Substantia nigra (tissue), 51 donors: ENCODE measurements at places on chromosomes 4 and X.

DNA sequence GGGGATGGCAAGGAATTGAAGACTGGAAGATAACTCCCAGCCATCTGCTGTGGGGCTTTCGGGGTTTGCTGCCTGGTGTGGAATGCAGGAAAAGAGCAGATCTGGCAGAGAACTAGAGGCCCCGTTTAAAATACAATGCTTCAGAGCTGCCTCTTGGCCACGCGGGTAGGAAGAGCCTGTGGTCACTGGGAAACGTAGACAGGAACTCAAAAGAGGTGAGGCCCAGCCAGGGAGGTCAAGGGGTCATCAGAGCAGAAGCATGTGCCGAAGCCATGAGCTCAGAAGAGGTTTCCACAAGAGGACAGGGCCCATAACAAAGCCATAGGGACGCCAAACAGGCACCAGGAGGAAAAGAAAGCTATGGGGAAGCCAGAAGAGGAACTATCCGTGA lies 14.5 kb upstream of the STS start:
- DNase-seq, result no peak

- DNase-seq, result no peak
These were observed 47.9 kb downstream of the CXCL1 start for GRCh38 chr4:73917081-73917501.

- DNase-seq, result no peak
These were observed 37.6 kb upstream of the S100G start for GRCh38 chrX:16612257-16612897.

GRCh38 chr4:53616219-53616618 lies 24.9 kb upstream of the LNX1 start:
- no peak for DNase-seq

- DNase-seq, result no peak
These were observed 71.8 kb downstream of the TMA16 start for GRCh38 chr4:163566257-163566796.

- no peak for DNase-seq
These were observed 342.9 kb upstream of the ADGRL3 start for GRCh38 chr4:60857130-60857753.

DNA sequence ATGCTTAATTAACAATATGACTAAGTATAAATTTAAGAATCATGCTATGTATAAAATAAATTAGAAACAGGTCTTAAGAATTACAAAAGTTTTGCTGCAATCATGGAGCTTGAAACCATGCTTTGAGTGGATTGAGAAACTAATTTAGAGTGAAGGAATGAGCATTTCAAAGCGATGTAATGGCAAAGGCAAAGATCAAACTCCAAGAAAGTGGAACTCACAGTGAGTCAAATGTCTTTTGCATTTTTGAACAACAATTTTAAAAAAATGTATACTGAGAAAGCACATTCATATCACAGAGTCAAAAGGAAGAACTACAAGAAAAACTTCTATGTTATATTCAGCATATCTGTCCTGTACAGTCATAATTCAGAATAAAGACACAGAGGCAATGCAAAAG lies 6.6 kb downstream of the GPRIN3 start:
- no peak for DNase-seq

GRCh38 chrX:127405946-127406345 lies 586.4 kb downstream of the PRR32 start:
- no peak for DNase-seq

- no peak for DNase-seq
These were observed 85.2 kb upstream of the CLCN4 start for GRCh38 chrX:10071451-10072144.

DNA sequence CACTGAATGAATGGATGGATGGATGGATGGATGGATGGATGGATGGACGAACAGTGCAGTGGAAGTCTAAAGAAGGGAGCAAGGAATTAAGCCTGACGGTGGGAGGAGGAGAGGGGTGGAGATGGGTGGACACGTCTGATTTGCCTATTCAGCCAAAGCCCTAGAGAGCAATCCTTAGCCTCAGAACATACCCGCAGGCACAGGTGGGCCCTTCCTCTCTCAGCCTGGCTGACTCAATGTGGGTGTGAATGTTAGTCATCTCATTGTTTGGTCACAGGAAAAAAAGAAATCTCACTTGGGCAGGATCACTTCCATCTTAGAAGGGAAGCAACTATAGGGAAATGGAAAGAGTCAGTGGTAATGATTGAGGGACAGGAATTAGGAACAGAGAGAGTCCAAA lies 165.9 kb downstream of the PJA1 start:
- no peak for DNase-seq

GRCh38 chr4:15077969-15078368 lies 75.7 kb downstream of the CPEB2 start:
- no peak for DNase-seq

GRCh38 chr4:73894001-73894400 lies 24.8 kb downstream of the CXCL1 start:
- DNase-seq, result no peak

- DNase-seq, result no peak
These were observed 115.7 kb upstream of the TEX13C start for GRCh38 chrX:125203737-125204578.

DNA sequence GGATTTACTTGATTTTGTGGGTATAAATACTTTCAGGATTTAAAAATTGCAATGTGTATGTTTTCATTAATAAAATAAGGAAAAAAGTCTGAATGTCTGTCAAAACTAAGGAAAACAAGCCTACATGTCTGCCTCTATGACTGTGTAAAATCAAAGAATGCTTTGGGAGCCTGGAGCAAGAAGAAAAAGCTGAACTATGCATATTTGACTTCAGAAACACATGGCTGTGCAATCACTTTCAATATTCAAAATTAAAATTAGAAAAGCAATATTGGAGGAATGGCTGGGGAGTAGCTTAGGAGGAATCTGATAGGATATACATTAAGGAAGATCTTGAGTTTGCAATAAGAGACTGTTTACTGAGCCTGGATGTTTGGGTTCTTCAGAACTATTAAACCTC lies 147.1 kb downstream of the ADAM29 start:
- DNase-seq, result no peak

DNA sequence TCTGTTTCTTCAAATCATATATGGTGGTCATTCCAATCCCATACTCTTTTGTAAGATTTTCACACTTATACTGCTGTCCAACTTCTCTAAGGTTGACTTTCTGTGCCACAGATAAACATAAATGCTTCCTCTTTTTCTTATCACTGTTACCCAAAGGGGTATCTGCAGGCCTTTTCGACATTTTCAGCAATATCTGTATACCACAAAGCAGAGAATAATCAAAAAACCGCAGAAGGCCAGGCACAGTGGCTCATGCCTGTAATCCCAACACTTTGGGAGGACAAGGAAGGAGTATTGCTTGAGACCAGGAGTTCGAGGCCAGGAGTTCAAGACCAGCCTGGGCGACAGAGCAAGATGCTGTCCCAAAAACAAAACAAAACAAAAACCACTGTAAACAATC lies 3.1 kb upstream of the RFC1 start:
- DNase-seq, result no peak

DNA sequence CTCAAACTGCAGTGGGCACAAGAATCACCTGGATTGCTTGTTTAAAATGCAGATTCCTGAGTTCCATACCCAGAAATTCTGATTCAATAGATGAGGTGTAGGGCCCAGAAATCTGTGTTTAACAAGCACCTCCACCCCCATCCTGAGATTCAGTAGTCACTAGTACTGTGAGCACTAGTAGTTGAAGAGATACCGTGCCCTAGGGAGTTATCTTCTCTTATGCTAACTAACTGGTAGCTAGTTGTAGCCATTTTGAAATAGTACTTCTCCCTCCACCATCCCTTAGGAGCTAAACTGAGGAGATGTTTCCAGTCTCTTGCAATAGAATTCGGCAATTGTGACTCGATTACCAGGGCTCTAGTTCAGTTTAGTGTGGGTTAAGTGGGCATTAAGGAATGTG lies 18.4 kb downstream of the KLHL34 start:
- no peak for DNase-seq

DNA sequence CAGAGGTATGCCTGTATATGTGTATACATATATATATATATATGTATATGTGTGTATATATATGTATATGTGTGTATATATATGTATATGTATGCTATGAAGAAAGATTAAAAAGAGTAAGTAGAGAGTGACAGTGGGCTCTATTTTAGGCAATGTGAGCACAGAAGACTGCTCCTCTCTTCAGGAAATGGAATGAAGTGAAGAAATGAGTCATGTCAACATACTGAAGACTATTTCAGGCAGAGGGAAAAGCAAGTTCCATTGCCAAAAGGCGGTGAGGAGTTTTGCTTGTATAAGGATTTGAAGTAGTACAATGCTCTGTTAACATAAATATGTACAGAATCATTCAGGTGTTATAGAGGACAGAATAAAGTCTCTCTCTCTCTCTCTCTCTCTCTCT lies 773.2 kb upstream of the FTHL17 start:
- no peak for DNase-seq
